ENCODE measurements at places on chromosomes 13 and 19.
A peak's percentile ranks its signal among the peaks of the same experiment; 100 is the strongest.

GRCh38 chr19:40392894-40393517 lies 3.0 kb upstream of the HIPK4 start:
- DNase-seq, result no peak

GRCh38 chr19:10617409-10618121 lies 7.8 kb upstream of the SLC44A2 start:
- DNase-seq, result no peak

DNA sequence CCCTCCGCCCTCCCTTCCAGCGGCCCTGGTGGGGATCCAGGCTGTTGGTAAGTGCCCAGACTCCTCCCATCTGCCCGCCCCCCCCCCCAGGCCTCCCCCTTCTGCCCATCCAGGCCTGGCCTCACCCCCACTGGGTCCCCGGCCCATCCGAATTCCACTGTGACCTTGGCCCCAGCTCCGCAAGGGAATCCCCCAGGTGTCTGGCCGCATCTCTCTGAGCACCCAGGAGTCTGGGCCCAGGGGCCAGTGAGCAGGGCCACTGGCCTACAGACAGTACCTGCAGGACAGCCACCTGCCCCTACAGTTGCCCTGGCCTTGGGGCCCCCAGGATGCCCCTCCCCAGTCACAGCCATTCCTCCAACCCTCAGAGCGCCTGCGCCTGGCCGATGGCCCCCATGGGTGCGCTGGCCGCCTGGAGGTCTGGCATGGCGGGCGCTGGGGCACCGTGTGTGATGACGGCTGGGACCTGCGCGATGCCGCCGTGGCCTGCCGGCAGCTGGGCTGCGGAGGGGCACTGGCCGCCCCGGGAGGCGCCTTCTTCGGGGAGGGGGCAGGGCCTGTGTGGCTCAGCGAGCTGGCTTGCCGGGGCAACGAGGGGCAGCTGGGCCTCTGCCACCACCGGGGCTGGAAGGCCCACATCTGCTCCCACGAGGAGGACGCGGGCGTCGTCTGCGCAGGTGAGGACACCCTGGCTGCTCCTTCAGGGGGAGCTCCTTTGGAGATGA lies 912 bp downstream of the SSC5D start:
- DNase-seq, result no peak

GRCh38 chr13:90889906-90890834 lies 457.3 kb upstream of the MIR17HG start:
- DNase-seq, result no peak

DNA sequence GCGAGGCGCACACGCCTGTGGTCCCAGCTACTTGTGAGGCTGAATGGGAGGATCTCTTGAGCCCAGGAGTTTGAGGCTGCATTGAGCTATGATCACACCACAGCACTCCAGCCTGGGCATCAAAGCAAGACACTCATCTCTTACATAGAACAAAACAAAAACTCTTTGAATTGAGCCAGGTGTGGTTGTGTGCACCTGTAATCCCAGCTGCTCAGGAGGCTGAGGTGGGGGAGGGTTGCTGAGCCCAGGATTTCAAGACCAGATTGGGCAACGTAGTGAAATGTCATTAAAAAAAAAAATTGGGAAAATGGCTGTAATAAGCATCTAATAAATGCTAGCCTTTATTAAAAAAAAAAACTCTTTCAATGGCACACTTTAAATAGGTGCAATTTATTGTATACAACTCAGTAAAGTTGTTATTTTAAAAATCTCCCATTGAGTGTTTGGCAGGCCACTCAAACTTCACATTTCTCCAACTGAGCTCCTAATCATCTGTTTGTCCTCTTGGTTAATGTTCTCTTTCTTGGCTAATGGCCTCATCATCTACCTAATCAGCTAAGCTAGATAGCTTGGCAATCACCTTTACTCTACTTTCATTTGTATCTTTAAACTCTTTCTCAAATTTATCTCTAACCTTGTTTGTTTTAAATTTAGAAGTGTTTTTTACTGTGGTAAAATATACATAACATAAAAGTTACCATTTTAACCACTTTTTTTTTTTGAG lies 28.1 kb upstream of the HMGB1 start:
- DNase-seq, result no peak

DNA sequence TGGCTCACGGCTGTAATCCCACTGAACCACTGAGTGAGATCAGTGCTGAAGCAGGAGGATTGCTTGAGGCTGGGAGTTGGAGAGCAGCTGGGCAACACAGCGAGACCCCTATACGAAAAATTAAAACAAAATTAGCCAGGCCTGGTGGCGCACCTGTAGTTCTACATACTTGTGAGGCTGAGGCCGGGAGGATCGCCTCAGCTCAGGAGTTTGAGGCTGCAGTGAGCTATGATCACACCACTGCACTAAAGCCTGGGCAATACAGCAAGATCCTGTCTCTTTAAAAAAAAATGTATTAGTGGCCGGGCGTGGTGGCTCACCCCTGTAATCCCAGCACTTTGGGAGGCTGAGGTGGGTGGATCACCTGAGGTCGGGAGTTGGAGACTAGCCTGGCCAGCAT lies 6.3 kb upstream of the SELENOV start:
- DNase-seq, result no peak

GRCh38 chr13:67726979-67727378 lies 496.8 kb upstream of the PCDH9 start:
- DNase-seq, result no peak

GRCh38 chr13:113274721-113275120 lies 22.3 kb upstream of the LAMP1 start:
- no peak for DNase-seq

GRCh38 chr13:59960683-59961082 lies 203.0 kb downstream of the DIAPH3 start:
- no peak for DNase-seq

DNA sequence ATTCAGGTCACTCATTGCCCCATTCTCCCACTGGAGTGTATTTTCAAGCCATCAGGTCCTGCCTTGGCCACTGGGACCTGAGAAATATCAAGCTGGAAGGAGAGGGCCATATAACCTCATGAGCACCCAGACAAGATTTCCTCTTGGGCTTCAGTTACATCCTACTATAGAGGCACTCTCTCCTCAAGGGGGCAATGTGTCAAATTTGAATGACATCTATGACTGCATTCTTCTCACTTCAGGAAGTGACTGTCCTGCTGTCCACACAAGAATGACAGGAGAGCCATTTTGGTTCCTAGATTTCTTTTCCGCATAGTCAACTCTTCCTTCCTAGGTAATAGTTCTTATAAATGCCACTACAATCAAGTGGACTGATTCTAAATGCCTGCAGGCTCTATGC lies 416.2 kb downstream of the DIAPH3 start:
- no peak for DNase-seq

DNA sequence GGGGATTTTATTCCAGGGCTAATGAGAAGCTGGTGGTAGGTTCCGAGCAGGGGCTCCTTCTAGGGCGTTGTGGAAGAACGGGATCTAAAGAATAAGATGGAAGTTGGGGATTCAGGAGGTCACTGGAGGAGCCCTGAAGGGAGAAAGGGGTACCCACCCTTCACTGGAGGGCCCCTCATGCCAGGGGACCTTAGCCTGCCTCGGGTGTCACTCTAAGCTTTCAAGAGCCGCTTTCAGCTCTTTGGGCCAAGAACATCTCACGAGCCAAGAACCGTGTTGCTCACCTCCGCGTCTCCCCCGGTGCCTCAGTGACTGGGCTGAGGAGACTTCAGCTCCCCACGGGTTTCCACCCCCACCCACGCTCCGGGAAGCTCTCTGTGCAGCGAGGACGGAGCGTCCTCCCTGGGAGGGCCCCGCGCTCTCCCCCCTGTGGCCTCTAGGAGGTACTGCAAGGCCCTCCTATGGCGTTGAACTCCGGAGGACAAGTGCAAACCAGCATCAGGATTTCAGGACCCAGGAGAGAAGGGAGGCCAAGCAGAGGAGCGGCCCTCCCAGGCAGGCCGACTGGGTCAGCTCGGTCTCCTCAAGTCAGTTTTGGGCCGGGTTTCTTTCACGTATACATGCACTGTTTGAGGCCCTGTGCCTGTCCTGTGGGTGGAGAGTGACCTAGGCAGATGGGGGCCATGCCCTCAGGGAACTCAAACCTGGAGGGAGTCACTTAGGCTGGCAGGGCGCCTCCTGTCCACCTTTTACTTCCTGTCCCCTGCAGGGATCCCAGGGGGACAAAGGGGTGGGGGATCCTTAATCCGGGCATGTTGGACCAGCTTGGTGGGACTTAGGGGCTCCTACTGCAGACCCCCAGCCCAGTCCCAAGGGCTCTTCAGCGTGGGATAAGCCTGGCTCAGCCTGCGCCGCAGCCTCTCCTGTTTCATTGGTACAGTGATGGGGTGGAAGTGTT lies 5.1 kb upstream of the KRTDAP start:
- DNase-seq, result peak; percentile 60

GRCh38 chr13:92188574-92188973 lies 790.2 kb downstream of the GPC5 start:
- no peak for DNase-seq

GRCh38 chr13:96982672-96983071 lies 11.6 kb downstream of the OXGR1 start:
- DNase-seq, result no peak

GRCh38 chr13:100138859-100139491 lies 50.1 kb downstream of the PCCA start:
- no peak for DNase-seq

DNA sequence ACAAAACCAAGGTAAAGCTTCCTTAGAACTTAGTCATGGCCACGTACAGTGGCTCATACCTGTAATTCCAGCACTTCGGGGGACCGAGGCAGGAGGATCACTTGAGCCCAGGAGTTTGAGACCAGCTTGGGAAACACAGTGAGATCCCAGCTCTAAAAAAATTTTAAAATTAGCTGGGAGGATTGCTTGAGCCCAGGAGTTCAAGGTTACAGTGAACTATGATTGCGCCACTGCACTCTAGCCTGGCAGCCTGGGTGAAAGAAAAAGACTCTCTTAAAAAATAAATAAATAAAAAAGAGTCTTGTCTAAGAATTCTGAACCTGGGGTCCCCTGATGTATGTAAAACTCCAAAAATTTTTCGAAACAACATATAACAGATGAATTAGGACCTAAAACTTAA lies 34.9 kb downstream of the N4BP2L2 start:
- DNase-seq, result no peak

- DNase-seq, result no peak
Measured at GRCh38 chr19:39014037-39014436, 18.3 kb downstream of the FBXO27 start.

DNA sequence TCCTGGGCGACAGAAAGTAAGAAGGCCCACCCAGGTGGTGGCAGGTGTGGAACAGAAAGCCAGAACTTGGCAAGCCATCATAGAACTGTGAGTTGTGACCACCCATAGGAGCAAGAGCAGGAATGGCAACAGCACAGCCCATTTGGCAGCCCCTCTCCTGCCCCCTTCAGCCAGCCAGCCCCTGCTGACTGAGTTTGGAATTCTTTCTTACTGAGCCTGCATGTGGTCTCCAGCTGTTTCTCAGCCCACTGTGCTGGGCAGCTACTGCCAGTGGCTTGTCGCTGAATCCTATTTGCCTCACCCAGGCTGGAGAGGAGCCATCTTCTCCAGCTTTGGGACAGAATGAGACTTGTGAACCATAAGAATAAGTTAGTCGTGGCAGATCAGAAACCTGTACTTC lies 28.3 kb downstream of the CNMD start:
- no peak for DNase-seq

GRCh38 chr19:2740314-2740656 lies 468 bp upstream of the SLC39A3 start:
- DNase-seq, result no peak

- DNase-seq, result no peak
Measured at GRCh38 chr19:43584484-43584883, 8.9 kb downstream of the PINLYP start.

DNA sequence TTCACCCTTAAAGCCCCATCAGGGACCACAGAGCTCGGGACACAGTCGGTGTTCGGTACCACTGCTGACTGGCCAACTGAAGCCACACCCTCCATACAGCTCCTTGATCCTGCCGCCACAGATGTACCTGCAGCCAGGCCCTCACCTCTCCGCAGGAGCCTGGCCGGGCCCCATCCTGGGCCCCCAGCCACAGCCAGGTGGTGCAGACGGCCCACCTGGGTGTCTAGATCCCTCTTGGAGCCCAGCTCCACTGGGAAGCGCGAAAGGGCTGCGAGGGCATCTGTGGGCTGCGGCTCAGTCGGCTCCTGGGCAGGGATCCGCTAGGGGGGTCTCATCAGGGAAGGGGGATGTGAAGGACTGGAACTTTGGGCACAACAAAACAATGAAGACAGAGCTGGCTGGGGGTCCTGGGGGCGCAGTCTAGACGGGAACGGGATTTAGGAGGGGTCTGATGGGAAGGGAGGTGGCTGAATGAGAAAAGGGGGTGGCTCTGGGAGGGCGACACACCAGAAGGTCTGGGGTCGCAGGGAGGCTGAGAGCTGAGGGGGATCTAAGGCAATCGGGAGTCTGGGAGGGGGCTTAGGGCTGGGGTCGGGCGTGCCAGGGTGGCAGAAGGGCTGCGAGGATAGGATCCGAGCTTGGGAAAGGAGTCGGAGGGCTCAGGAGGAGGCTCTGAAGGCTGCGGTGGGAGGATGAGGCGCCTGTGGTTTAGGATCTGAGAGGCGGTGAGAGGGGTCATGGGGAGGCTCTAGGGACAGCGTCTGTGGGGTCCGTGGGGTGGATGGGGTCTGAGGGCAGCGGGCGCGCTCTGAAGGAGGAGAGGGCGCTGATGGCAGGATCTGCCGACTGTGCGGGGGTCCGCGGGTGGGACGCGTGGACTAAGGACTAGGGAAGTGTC lies 15.8 kb downstream of the PRODH2 start:
- DNase-seq, result no peak

DNA sequence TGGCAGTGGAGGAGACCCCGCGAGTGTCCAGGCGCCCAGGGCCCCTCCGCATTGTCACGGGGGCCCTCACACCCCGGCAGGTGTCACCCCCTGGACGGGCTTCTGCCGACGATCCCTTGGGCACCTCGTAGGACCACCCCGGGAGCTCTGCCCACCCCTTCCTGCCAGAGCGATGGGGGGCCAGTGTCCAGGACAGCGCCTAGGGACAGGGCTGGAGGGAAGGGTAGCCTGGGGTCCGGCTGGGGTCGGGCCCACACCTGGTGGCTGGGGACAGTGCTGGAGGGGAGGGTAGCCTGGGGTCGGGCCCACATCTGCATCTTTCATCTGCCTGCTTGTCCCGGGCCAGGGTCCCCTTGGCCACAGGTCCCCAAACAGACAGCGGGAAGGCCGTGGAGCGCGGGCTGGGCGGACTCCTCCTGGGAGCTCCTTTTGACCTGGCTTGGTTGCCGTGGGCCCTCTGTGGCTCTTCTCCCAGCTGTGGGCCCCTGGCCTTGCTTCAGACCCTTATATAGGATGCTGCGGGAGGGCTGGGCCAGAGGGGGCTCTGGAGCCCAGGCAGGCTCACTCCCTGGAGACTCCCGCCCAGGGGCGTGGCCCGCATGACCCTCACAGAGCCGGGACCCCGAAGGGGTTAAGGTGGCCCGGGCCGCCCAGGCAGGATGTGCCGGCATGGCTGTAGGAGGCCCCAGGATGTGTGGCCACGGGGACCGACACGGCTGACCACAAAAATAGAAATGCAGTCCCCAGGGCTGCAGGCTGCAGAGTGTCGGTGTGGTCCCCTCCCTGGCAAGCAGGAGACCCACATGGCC lies 74.1 kb upstream of the MCF2L start:
- no peak for DNase-seq

GRCh38 chr13:57666131-57666953 lies 34.8 kb downstream of the PCDH17 start:
- DNase-seq, result no peak

All from stimulated activated CD4-positive, alpha-beta T cell treated with anti-CD3 and anti-CD28 coated beads, Interleukin-12 subunit alpha, Interleukin-12 subunit beta, amount 100 ng/mL, for 24 hours (primary cell).